ENCODE measurements at places on chromosomes 7 and 10.
A peak's percentile ranks its signal among the peaks of the same experiment; 100 is the strongest.

- no peak for DNase-seq
These were observed 8.6 kb upstream of the MNX1 start for GRCh38 chr7:157018997-157019608.

DNA sequence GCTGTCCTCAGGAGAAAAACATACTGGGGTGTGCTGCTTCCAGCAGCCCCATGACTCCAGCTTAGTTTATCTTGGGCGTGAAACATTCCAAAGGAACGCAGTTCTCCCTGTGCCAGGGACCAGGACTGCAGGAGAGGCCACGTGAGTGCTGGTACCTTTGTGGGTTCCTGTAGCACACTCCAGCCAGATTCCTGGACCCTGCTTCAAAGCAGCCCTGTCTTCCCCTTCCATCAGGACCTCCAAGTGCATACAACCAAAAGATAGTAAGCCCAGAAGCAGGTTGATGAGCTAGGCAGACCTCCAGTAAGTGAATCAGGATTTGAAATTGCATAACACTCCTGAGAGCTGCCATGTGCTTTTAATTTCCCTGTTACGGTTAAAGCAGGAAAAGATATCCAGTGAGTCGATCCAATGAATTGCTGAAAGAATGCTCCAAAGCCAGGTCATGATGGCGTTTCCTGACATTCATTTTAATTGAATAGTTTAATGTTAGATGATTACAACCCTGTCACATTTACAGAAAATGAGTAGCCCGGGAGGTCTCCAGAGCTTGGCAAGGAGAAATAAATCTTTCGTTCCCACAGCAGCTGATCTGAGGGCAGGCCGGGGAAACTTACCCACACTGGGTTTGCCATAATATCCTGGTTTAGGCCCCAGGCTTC lies 38.9 kb upstream of the CPXM2 start:
- no peak for DNase-seq

GRCh38 chr10:53115660-53116059 lies 343.1 kb upstream of the MBL2 start:
- DNase-seq = no peak

- peak; percentile 72 for DNase-seq
These were observed 1.7 kb upstream of the CXCL12 start for GRCh38 chr10:44386546-44387052.

DNA sequence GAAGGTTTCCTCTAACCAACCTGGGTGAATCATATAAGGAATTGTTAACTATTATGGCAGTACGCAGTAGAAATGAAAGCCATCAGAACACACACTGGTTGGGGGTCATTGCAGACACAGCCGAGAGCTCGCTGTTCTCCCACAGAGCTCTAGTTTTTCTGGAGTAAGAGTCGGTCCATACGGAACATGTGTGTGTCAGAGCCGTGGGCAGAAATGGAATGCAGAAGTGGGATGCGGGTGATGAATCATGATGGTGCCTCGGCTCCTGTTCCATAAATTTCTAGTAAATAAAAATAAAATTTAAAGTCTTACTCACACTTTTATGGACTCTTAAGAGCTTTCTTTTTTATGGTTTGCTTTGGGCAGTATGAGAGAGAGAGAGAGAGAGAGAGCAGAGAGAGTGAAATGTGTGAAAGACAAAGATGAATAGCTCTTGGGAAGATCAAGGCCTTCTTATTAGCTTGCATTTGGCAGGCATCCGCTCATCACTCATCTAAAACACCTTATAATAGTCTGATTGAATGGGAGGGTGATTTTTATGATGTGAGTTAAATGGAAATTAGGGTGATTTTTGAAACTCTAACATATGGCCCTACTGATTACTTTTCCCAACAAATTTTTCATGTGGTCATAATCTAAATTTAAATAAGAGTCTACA lies 98.8 kb upstream of the PFKP start:
- DNase-seq = no peak

DNA sequence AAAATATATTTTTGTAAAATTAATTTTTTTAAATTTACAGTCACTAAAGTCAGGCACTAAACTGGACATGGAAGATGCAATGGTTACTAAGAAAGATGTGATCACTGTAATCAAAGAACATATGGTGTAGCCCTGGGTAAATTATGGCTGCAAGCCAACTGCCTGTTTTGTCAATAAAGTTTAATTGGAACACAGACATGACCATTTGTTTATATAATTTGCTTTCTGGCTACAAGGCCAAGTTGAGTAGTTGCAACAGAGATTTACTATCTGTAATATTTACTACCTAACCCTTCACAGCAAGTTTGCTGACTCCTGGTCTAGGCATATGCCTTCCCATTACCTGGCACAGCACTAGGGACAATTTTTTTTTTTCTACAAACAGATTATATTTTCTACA lies 448.9 kb downstream of the ADRA2A start:
- no peak for DNase-seq

DNA sequence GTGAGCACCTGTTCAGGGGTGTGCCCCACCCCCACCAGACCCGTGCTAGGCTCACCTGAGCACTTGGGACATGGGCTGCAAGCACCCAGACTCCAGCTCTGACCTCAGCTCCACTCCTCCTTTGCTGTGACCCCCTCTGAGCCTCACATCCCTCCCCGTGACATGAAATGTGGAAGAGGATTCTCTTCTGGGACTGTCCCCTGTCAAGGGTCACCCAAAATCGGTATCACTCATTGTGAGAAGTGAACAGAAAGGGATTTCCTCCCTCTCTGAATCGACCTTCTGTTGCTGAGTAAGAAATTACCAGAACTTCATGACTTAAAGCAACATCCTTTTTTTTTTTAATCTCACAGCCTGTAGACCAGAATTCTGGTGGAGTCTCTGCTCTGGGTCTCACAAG lies 6.2 kb upstream of the CHST15 start:
- no peak for DNase-seq

- no peak for DNase-seq
These were observed 17.2 kb downstream of the RUNDC3B start for GRCh38 chr7:87645446-87645845.

GRCh38 chr7:98163704-98164494 lies 47.3 kb upstream of the BHLHA15 start:
- no peak for DNase-seq

DNA sequence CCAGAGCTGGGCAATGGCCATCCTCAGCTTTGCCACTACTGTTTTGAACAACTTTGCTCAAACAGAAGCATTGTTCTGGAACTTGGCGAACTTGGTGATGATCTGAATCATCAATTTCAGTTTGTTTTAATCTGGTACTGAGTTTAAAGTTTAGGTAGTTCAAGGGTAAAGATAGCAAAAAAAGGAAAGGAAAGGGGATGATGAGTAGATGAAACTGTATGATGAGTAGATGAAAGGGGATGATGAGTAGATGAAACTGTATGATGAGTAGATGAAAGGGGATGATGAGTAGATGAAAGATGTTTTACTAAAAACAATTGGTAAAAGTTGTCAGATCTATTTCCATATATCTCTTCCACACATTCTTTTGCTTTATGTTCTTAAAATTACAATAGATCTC lies 737.0 kb downstream of the LRMDA start:
- DNase-seq = no peak

GRCh38 chr10:3127921-3128320 lies 44.7 kb downstream of the PITRM1 start:
- DNase-seq = no peak

DNA sequence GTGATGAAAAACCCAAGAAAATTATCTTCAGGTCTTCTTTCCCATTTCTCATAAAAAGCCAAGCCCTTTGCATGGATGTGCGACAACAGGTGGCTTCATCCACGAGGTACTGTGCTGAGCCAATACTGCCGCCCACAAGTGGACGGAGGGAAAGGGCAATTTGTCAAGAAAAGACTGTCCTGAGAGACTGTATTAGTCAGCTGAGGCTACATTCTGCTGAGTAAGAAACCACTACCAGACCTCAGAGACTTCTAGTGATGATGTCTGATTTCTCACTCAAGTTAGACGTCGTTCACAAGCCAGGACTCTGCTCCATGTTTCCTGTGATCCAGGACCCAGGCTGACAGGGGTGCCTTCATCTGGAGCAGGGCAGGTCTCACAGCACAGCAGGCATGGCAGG lies 171.5 kb upstream of the CDCA7L start:
- no peak for DNase-seq

GRCh38 chr7:133481676-133482075 lies 228.8 kb downstream of the EXOC4 start:
- DNase-seq = no peak

GRCh38 chr7:149544028-149544427 lies 46.4 kb upstream of the ZNF746 start:
- DNase-seq = no peak

DNA sequence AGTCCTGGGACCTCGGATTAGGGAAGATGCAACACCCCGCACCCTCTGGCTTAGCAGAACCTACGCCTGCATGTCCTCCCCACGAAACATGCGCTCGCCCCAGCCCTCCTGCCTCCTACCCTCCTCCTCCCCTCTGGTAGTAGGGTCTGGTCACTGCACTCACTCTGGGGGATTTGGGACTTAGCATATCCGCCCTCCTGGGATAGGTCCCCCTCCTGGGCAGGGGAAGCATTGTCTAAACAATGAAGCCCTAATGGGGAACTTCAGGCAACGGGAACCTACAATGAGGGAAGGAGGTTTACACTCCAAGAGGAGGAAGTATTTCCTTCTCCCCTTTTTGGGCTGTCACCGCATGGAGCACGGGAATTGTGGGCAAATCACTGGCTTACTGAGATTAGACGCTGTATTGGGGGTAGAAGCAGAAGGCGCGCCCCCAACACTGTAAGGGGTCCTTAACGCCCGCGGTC lies 892 bp downstream of the CRHR2 start:
- no peak for DNase-seq

All from left ventricle myocardium inferior (tissue), 1 donor.